ENCODE measurements at places on chromosomes 1 and 21. TPM values are rescaled to one million over a fixed set of nuclear protein-coding genes. Genes with fewer than 3 reads are reported as not detected.

OR10J1 gene
- not detected for total RNA-seq

FMN2 gene
- not detected for total RNA-seq

UBL4B gene
- not detected for total RNA-seq

PKP1 gene
- not detected for total RNA-seq

FBLIM1 gene
- 446 TPM for total RNA-seq

MAP3K21 gene
- 1.2 TPM for total RNA-seq

CACNA1E gene
- total RNA-seq: not detected

ANKRD35 gene
- total RNA-seq: 0.32 TPM

KRTAP13-3 gene
- not detected for total RNA-seq

RBM11 gene
- 0.91 TPM for total RNA-seq

KCNK1 gene
- total RNA-seq: 7.5 TPM

CLCA1 gene
- not detected for total RNA-seq

PDE9A gene
- 0.30 TPM for total RNA-seq

LCK gene
- total RNA-seq: not detected
